AG09309 (cell line): ENCODE measurements at places on chromosomes 3 and 15.

GRCh38 chr3:112671930-112672715 lies 31.2 kb upstream of the CCDC80 start:
- DNase-seq: peak; percentile 98

- no peak for DNase-seq
These were observed 39.0 kb downstream of the WHAMM start for GRCh38 chr15:82848241-82848993.

- DNase-seq: no peak
These were observed 22.3 kb upstream of the TRIM59 start for GRCh38 chr3:160471892-160472291.

GRCh38 chr3:194005930-194006501 lies 129.9 kb upstream of the HES1 start:
- no peak for DNase-seq

DNA sequence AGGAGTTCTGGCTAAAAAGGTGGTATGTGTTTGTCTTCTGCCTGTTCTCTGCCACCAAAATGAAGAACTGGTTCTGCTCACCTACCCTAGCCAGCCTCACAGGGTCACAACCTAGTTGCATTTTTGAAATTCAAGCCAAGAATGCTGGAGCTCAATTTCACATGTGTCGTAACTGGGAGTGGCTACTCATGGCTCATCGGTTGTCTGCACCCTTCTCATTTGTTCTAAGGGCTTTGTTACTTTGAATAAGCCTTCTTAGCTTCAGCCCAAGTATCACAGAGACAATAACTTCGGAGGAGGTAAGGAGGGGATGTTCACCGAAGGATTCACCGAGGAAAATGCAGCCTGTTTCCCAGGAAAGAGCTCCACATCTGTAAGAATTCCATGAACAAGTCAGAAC lies 134.3 kb upstream of the RARB start:
- DNase-seq: no peak

DNA sequence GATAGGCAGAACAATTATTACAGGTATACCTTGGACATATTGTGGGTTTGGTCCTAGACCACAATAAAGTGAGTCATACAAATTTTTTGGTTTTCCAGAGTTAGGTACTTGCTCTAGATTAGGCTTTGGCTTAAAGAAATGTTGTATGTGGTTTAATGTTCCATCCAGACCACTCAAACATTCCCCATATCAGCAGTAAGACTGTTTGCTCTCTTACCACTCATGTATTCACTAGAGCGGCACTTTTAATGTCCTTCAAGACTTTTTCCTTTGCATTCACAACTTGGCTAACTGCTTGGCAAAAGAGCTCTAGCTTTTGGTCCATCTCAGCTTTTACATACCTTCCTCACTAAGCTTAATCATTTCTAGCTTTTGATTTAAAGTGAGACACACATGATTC lies 250.5 kb upstream of the SETMAR start:
- no peak for DNase-seq

DNA sequence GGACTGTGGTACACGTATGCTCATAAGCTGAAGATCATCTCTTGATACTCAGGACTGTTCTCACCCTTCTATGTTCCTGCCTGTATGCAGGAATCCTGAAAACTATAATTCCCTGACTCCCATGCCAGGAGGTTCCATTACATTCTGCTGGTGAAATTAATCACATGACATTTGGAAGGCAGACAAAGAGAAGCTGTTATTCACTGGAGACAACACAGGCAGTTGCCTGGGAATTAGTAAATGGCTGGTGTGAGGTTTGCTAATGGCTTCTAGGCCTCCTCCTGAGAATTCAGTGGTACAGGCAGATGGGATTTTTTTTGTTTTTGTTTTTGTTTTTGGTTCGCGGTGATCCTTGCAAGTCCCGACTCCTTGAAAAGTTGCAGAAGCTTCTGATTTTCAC lies 91.4 kb downstream of the CTNNB1 start:
- DNase-seq: no peak

DNA sequence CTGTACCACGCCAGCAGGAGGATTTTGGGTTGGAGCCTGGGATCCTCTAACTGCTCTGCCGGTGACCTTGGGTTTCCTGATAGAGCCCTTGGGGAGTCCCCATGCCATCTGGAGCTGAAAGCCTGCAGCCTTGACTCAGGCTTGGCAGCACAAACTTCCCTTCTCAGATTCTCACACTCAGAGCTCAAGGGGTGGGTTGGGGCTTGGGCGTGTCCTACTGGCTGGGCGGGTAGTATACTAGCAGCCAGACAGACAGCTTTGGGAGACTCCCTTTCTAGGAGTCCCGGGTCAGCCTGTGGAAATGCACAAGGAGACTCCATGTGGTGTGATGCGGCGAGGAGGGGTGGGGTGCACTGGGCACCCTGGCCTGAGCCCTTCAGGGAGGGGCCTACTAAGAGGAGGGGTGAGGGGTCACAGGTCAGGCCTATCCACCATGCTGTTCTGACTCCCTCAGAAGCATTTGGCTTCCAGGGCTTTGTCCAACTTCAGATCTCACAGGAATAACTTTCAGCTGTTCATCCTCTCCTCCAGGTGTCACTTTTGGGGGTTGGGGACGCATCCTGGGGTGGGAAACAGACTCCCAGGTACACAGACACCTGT lies 21.6 kb upstream of the PLXNA1 start:
- peak; percentile 45 for DNase-seq

DNA sequence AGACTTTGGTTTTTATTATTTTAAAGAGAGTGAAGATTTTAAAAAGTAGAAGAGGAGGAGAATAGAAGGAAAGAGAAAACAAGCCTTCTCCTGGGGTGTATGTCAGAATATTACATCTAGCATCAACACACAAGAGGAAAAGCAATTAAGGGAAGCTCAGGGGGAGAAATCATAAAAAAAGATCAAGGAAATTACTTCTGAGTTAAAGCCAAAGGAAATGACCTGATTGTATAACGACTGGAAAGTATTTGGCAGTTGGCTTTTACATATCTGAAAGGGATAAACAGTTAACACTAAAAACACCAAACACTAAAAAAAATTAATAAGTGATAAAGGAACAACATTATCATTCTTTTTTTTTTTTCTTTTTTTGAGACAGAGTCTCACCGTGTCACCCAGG lies 58.4 kb downstream of the CPNE4 start:
- DNase-seq: no peak

DNA sequence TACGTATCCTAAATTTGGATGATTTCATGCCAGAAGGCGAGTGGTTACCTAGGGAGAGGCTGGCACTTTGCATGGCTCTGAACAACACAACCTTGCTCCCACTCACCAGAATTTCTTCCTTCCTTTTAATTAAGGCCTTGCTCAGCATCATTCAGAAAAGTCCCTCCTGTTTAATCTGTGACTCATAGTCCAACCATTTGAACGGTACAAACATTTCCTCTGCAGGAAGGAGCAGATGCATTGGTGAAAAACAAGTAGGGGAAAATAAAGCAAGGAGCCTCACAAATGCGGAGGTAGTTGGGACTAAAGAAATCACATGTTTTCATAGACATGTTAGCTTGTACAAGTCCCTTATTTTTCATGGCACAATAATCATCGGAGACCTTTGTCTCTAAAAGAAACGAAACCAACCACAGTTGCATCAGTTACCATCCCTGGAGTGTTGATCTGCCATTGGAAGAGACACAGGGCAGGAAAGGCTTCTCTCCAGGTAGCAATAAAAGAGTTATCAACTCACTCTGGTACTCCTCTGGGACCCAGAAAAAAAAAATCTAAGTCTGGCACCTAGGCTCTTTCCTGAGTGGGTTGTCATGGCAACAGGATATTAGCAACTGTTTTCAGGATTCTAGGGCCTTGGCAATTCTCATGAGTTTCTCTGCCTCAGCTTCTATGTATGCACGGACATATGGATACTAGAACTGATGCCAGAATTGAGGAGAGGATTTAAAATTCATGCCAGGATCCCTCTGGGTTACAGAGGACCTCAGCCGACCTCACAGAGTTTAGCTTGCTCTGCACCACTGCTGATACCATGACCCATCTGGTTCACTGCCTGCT lies 255.4 kb upstream of the ARPP21 start:
- DNase-seq: no peak

DNA sequence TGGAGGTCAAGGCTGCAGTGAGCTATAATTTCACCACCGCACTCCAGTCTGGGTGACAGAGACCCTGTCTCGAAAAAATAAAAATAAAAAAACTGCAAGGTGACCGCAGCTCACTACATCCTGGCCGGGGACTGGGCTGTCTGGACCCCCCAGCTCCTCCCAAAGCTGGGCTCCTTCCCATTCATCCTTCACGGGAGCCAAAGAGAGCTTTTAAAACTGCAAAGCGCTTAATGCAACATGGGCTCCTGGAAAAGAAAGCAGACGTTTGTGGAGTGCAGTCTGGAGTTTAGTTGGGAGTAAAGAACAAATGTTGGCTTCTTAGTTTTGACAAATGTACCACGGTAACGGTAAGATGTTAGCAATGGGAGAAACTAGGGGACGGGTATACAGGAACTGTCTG lies 12.1 kb downstream of the PLXND1 start:
- DNase-seq: no peak

GRCh38 chr3:98497381-98497780 lies at the start of gene OR5K2:
Gene OR5K2 (plus strand): TSS chr3:98497681. CDS start chr3:98497681, 0 bp downstream.
- DNase-seq: no peak

GRCh38 chr3:124269619-124270018 lies 277.7 kb upstream of the ROPN1 start:
- DNase-seq: no peak

GRCh38 chr3:48338635-48339034 lies 5.2 kb upstream of the SPINK8 start:
- DNase-seq: no peak

- DNase-seq: no peak
These were observed 12.7 kb downstream of the PROS1 start for GRCh38 chr3:93961026-93961425.

DNA sequence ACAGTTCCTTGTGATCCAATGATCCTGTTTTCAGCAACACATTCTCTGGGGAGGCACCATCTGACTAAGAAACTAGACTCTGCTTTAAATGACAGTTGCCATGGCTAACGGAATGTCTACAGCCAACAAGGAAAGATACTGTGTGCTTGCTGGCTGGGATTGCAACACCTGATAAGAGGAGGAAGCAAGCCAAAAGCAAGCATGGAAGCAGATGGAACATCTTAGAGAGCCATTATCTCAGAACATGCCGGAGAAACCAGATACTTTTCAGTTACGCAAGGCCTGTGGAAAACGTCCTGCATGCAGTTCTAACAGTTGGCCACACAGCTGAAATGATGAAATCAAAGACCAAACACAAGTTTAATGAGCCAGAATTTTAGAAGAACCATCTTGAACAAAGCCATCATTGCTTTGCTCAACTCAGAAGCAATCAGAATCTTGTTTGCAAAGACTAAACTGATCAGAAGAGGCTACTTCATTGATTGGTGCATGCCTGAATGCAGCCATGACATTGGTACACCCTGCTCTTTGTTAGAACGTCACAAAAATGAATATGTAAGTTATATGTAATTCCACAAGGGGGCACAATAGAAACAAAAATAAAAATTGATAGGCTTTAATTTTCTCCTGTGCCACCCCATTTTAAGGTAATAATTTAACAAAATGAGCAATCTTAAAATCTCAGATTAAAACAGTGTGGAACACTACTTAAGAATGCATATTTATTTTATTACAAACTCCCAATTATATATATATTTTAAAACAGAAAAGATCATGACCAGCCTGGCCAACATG lies 50.8 kb downstream of the GXYLT2 start:
- DNase-seq: peak; percentile 98

- DNase-seq: no peak
These were observed 27.4 kb downstream of the SCG5 start for GRCh38 chr15:32668942-32669341.

DNA sequence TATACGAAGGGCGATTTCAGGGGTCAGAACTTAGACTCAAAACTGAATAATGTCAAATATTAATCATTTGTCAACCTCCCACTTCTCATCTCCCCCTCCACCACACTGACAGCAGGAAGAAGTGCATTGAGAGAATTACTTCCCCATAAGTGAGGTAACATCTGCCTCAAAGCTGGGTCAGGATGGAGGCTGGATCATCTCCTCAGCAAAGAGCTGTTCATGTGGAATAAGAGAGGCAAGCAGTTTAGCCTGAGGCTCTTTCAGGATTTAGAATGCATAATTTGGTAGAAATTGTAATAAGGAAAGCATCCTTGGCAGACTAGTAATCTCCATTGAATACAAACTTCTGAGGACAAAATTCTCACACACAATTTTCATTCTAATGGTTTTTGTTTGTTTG lies 512.1 kb downstream of the ROBO1 start:
- DNase-seq: no peak

DNA sequence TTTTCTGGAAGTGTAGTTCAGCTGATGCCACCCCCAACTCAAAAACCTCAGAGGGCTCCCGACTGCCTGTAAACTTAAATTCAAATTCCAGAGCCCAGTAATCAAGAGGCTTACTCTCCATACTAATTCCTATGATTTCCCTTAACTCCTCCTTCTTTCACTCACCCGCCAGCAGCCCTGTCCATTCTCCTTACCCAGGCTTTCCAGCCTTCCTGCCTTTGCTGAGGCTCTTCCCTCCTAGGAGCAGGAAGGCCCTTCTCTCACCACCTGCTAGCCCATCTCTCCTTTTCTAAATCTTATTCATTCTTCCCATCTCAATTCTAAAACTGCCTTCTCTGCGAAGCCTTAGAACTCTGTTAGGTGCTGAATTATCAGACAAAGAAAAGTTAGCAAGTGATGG lies 30.4 kb downstream of the RORA start:
- DNase-seq: no peak

GRCh38 chr3:157469561-157470294 lies 33.1 kb downstream of the PTX3 start:
- DNase-seq: no peak

DNA sequence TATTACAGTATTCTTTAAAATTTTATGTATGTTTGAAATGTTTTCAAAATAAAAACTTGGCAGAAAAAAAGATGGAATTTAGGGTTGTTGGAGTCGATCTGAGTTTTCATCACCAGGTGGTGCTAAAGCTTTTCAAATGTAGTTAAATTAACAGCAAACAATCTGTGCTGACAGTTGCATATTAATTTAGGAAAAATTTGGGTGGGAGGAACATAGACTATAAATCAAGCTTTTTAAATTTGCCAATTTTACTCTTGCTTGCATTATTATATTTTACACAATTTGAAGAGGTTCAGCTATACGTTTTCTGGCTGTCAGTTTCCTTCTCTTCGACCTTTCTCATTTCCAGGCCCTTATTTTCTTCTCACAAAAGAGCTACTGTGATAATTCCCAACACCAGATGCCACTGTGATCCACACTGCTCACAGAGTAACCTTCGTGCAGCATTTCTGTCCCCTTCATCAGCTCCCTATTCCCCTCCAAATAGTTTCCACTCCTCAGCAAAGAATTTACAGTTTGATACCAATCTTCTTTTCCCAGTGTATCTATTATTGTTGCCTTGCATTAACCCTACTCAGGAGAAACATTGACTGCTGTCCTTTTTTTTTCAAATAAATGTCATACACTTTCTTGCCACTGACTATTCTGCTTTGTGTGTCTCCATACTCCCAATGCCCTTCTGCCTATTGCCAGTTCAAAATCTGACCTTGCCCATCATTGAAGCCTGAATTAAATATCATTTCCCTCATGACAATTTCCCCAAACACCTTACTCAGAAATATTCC lies 53.4 kb upstream of the EIF5A2 start:
- no peak for DNase-seq

- DNase-seq: no peak
These were observed 41.7 kb downstream of the FAM174B start for GRCh38 chr15:92613841-92614240.

- no peak for DNase-seq
These were observed 8.4 kb upstream of the CNTN4 start for GRCh38 chr3:2090095-2090911.

- DNase-seq: peak; percentile 67
These were observed 39.7 kb upstream of the PYGO1 start for GRCh38 chr15:55627730-55628368.

GRCh38 chr15:41594801-41595746 lies 36.1 kb downstream of the TYRO3 start:
- no peak for DNase-seq
